WTC11 (cell line): ENCODE measurements at places on chromosomes 7 and 10.

DNA sequence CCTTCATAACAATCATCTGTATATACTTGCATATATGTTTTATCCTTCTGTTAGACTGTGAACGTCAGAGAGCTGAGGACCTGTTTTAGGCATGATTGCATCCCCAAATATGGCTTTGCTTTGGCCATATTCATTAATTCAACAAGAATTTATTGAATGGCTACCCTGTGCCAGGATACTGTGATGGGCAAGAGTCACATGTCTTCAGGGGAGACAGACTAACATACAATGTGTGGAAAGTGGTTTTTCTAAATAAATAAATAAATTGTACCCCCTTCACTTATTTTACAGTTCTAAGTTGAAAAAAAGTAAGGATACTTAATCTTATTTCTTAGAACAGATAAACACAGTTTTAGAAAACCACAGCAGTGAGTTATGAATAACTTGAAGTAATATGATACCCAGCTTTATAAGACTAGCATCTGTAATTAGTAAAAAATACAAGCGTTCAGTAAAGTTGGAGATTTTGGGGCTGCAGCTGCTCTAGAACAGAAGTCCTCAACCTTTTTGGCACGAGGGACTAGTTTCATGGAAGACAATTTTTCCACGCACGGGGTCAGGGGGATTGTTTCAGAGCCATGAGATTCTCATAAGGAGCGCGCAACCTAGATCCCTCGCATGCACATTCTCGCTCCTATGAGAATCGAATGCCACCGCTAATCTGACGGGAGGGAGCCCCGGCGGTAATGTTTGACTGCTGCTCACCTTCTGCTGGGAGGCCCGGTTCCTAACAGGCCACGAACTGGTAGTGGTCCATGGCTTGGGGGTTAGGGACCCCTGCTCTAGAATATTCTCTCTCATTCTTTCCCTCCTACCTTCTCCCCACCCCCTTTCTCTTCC is 89.4 kb upstream of the MTPN start:
- DNase-seq, result no peak

DNA sequence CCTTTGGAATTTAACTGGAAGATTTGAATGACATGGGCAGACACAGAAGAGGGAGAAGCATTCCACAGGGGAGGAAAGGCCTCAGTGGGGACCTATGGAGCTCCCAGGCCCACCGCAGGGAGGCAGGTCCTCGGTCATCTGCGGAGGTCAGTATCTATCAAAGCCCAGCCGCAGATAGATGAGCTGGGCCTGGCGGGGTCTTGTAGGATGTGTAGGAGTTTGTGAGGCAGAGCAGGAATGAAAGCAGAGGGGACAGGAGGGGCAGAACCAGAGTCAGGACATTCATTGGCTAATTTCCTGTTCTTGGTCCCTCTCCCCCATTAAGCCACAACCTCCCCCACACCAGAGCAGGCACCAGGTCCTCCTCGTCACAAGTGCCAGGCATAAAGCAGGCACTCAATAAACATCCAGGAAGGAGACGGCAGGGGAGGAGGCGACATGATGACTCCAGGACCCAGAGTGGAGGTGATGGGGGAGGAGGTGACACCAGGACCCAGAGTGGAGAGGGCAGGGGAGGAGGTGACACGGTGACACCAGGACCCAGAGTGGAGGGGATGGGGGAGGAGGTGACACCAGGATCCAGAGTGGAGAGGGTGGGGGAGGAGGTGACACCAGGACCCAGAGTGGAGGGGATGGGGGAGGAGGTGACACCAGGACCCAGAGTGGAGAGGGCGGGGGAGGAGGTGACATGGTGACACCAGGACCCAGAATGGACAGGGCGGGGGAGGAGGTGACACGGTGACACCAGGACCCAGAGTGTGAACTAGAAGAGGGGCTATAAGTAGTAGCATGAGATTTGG is 83.7 kb upstream of the PDGFA start:
- DNase-seq, result no peak

GRCh38 chr7:141417506-141417905 is 133.7 kb upstream of the AGK start:
- DNase-seq, result no peak

DNA sequence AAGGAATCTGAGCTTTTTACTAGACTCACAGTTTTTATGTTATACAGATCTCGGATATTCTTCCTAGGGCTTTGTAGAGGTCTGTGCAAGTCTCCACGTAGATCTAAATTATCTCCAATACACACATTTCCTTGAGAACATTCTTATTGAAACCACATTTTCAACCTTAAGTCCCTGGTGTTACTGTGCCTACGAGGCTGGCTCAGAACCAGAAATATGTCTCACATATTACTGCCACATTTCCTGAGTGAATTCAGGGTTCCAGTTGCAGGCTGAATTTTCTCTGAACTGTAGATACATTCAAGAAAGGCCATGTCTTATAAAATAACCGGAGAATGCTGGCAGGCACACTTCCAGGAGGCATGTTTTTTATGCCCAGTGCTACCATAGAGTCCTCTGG is 46.5 kb downstream of the INHBA start:
- DNase-seq, result no peak

DNA sequence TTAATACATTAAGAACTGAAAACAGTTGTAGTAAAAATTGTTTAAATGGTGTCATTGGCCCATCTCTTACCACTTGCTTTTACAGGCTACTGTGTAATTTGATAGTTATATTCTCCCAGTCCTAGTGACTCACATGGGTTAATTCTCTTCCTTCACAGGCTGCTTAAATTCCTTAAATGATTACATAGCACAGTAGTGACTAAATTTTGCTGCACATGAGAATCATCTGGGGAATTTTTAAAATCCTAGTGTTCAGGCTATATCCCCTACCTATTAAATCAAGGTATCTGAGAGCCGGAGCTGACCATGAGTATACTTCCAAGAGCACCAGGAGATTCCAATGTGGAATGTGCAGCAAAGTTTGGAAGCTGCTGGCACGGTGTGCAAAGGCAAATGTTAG is 45.3 kb upstream of the ZNF800 start:
- DNase-seq, result no peak

DNA sequence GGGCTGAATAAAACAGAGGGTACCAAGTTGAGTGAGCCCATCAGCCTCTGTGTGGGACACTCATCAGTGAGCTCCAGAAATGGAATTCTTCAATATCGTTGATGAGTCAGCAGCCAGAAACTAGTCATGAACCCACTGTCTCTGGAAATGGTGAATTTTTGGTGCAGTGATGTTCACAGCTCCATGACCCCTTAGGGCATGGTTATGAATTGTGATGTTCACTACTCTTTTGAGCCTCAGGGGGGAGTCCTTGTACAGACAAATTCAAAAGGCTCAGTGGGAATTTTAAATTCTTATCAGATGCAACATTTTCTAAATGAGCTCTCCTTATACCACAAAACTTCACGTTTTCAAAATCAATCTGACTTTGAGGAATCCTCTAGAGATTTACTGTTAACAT is 335.7 kb downstream of the PHTF2 start:
- no peak for DNase-seq

DNA sequence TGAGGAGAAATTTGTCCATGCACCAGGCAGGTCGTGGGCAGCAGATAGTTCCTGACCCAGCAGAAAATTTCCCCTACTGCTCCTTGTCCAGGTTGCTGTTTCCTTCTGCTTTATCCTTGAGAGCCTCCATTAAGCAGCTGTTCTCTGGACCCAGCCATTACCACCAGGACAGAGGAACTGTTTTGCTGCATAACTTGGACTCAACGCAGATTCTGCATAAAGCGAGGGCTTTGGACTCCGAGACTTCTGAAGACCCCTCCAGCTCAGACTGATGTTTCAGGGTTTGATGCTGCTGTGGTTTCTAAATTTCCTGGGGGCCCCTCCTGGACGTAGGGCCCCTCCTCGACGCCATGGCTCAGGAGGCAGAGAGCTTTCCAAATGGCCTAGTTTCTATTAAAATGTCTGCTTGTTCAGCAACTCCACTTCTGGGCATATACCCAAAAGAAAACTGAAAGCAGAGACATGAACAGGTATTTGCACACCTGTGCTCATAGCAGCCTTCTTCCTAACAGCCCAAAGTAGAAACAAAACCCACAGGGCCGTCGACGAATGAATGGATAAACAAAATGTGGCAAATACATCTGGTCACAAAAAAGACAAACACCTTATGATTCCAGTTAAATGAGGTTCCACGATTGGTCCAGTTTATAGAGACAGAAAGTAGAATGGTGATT is 28.3 kb upstream of the LMTK2 start:
- DNase-seq, result no peak

DNA sequence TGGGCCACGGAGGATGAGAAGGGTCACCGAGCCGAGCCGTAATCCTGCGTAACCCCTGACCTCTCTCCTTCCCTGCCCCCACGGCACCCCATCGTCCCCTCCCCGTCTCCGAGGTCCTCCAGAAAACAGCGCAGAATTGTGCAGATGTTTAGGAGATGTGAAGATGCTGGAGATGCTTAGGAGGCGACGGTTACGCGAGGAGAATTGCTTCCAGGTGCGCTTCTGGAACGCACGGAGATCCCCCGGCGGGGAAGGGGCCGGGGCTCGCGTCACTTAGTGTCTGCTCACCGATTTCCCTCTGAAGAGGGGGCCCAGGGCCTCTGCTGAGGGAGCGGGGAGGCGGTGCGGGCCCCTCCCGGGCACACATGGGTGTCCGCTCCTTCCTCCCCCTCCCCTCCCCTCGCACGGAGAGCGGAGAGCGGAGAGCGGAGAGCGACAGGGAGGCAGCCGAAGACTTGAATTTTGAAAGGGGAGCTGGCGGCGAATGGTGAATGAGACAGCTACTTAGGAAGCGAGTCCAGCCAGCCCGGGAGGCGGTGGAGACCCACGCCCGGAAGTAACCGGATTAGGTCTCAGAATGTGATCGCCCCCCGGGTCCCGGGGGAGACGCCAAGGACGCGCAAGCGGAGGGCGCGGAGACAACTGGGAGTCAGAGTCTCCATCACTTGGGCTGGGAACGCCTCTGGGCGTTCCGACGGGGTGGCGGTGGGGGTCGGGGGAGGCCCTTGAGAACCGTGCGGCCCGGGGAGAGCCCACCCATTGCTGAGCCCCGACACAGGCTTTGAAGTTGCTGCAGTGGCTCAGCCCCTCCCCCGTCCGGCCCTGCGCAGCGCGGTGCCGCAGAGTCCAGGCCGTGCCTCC is 8.7 kb upstream of the EN2 start:
- DNase-seq, result peak; percentile 58

GRCh38 chr7:71558806-71559613 is 427.1 kb downstream of the GALNT17 start:
- DNase-seq, result no peak

- DNase-seq, result peak; percentile 80
These were observed 2.2 kb downstream of the NPM3 start for GRCh38 chr10:101780818-101781654.

- no peak for DNase-seq
These were observed 11.4 kb downstream of the JCAD start for GRCh38 chr10:30047924-30048531.

- no peak for DNase-seq
These were observed 138.1 kb downstream of the RELN start for GRCh38 chr7:103851357-103851756.

- peak; percentile 19 for DNase-seq
These were observed 34.7 kb upstream of the KMT2E start for GRCh38 chr7:104979167-104979841.

- no peak for DNase-seq
These were observed 1.2 kb downstream of the AGFG2 start for GRCh38 chr7:100540073-100540723.

DNA sequence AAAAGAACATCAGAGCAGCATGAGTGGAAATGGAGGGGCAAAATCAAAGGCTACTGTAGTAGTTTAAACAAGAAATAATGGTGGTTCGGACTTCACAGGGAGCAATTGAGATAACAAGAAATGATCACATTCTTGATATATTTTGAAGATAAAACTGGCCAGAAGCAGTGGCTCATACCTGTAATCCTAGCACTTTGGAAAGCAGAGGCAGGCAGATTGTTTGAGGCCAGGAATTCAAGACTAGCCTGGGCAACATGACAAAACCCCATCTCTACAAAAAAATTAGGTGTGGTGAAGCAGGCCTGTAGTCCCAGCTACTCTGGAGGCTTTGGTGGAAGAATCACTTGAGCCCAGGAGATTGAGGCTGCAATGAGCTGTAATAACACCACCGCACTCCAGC is 22.9 kb downstream of the EEF1AKMT2 start:
- DNase-seq, result no peak

DNA sequence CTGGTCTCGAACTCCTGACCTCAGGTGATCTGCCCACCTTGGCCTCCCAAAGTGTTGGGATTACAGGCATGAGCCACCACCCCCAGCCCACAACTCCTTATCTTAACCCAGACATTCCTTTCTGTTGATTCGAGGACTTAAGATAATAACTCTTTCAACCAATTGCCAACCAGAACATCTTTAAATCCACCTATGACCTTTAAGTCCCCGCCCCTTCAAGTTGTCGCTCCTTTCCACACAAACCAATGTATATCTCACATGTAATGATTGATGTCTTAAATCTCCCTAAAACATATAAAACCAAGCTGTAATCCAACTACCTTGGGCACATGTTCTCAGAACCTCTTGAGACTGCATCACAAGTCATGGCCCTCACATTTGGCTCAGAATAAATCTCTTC is 7.8 kb upstream of the ANKRD2 start:
- no peak for DNase-seq

GRCh38 chr7:8628656-8629055 is 195.2 kb downstream of the NXPH1 start:
- no peak for DNase-seq

DNA sequence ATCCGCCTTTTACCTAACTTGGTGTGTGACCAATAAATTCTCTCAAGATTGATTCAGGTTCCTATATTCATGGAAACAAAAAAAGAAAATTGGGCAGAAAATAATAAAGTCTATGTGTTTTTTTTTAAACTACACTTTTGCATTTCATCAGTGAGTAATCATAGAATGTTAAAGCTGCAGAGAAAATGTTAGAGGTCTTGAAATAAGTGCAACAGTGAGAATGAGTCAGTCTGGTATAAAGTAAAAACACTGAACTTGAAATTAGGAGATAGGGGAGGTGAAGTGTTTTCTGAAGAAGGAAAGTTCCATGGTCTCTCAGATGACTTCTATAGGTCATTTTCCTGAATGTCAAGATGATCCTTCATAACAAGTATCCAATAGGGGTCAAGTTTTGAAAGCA is 202.6 kb upstream of the NRP1 start:
- no peak for DNase-seq

GRCh38 chr10:50563906-50564305 is 59.9 kb downstream of the SGMS1 start:
- DNase-seq, result peak; percentile 61

DNA sequence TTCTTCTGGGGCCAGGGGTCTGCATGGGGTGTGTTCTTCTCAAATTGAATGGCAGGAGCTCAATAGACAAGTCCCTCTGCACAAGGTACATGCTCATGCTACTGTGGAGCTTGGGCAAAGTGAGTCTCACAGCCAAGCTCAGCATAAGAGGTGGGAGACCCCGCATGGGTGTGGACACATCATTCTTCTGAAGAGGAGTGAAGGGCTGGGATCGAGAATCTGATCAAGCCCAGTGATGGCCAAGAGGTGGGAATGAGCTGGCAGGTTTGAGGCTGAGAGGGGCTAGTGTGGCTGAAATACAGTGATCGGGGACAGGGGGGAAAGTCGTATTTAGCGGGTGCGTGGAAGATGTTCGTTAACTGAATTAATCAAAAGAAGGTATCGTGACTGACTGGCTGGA is 32.6 kb downstream of the CDH23 start:
- DNase-seq, result no peak
